Myocyte (in vitro differentiated cells): ENCODE measurements at places on chromosomes 4 and X.
A peak's percentile ranks its signal among the peaks of the same experiment; 100 is the strongest.

DNA sequence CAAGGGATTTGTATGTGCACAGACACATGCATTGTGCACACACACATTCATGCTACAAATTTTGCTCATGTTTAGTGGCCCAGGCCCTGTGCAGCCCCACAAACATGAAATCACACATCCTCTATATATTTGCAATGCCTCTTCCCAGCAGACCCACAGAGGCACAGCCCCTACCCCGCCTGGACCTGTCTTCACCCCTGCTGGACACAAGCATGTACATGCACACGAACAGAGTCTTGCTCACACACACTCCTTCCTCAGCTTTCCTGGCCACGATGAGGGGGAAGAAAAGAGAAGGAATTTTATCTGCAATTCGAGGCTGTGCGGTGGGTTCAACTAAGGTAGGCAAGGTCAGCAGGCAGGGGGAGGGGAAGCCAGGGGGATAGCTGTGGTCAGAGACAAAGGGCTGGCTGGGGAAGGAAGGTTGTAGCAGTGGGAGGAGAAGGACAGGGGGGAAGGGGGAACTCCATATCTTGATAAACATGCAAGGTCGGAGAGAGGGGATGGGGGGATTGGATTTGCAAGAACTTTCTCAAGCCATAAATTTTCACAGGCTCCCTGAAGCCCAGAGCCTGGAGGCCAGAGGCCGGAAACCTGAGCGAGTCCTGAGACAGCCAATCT lies 156.4 kb downstream of the EFNB1 start:
- DNase-seq: no peak

GRCh38 chr4:189597341-189597740 lies 343.3 kb upstream of the FRG1 start:
- DNase-seq: no peak

DNA sequence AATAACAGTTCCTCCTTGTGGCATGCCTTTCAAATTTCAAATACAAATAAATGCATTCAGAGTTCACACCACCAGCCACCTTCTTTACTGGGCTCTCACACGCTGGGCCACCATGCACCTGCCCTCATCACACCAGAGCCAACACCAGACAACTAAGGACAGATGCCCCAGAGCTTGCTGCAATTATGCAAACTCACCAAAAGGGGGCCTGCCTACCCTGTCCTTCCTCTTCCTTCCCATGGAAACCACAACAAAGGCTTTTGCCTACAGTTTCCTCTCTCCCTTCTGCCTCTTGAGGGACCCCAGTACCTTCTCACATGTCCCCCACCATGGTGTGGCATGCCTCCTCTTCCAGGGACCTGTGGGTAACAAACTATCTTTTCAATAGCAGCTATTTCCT lies 1333.9 kb upstream of the TENM3 start:
- no peak for DNase-seq

DNA sequence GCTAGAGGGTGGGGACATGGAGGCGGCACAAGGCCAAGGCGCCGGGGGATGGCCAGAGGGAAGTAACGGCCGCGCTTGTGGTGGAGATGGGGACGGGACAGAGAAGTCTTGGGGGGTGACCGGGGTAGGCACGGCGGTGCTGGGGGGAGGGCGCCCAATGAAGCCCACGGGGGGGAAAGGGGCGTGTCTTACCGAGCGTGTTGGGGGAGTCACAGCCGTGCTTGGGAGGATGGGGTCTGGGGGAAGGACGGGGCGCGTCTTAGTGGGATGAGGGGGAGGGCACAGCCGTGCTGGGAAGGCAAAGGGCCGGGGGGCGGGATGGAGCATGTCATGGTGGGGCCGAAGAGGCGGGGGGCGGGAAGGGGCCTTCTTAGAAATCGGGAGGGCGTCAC lies 952 bp downstream of the ARSD start:
- DNase-seq: peak; percentile 30

- DNase-seq: no peak
Measured at GRCh38 chrX:132665676-132666075, 176.8 kb upstream of the MBNL3 start.

DNA sequence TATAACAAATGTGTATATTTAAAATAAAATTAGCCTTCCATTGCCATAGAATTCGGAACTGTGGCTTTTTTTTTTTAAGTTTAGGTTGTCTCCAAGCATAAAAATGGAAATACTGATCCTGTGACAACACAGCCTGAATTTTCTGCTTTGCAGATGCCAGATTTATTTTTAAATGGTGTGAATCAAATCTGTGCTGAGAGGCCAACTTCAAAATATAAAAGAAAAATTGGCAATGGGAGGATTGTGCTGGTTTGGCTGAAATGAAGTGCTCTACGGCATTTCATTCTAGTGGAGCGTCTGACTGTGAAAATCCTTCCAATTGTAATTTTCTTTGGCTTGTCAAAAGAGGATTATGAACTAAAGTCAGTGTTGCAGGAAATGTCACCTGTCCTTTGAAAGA lies 580.3 kb upstream of the ZFP42 start:
- peak; percentile 37 for DNase-seq

DNA sequence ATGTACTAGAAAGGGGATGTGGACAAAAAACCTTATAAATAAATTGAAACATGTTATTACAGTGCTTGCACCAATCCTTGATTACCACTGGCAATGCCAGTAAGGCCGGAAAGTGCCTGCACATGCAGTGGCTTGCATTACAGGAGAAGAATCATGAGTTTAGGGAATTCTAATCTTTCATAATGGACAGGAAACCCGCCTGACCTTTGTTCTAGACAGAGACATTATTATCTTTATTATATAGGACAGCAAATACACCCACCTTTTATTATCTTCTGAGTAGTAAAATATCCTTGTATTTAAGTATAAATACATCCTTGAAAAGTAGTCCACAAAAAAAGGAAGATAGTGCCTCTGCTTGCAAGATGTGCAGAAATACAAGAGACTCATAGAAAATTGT lies 379.9 kb upstream of the LCORL start:
- no peak for DNase-seq

DNA sequence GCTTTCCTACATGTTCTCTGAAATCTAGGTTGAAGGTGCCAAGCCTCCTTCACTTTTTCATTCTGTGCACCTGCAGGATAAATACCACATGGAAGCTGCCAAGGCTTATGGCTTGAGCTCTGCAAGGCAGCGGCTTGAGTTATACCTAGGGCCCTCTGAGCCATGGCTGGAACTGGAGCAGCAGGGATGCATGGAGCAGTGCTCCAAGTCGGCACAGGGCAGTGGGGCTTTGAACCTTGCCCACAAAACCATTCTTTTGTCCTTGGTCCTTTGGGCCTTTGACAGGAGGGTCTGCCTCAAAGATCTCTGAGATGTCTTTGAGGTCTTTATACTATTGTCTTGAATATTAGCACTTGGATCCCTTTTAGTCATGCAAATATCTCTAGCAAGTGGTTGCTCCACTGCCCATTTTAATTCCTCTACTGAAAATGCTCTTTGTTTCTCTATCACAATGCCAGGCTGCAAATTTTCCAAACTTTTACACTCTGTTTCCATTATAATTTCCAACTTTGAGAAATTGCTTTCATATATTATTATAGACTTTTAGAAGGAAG lies 536.2 kb upstream of the KLHL4 start:
- no peak for DNase-seq

DNA sequence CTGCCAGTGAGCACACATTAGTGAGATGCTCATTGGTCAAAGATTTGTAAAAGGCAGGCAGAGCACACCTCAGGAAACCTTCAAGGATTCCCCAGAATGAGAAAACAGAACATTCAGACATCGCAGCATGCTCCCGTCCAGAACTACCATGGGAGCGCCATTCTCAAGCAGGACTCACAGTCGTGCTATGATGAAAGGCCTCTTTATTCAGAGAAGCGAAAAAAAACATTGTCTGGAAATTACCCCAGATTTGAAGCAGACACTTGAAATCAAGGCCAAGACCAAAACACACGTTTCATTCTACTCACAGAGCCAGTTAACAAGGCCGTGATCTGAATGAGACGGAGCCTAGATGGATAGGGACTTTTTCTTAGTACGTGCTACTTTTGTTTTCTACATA lies 961.8 kb upstream of the TENM3 start:
- no peak for DNase-seq

GRCh38 chr4:157808796-157809383 lies 363.9 kb downstream of the GASK1B start:
- DNase-seq: no peak

DNA sequence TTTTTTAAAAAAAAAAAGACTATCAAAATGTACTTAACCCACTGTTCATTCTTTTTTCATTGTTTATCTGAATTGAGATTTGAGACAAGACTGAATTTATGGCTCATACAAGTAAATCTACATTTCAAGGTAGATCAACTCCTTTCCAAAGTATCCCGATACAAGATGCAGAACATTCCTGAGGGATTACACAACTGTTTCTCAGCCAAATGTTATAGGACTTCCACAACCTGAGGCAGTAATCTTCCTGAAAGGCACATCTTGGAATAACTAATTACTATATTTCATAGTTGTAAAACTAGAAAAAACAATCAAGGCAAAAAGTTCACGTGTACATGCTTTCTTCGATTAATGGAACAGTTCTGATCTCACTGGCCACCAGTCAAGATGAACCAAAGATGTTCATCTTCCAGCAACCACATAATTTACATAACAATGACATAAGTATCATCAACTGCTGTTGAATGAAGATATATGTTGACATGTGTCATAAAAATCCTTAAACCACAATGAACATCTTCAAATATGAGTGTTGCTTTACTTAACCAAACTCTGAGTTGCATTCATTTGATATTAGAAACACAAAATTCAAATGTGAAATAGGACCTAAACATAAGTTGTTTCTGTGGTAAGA lies 225.2 kb upstream of the DKK2 start:
- DNase-seq: no peak

DNA sequence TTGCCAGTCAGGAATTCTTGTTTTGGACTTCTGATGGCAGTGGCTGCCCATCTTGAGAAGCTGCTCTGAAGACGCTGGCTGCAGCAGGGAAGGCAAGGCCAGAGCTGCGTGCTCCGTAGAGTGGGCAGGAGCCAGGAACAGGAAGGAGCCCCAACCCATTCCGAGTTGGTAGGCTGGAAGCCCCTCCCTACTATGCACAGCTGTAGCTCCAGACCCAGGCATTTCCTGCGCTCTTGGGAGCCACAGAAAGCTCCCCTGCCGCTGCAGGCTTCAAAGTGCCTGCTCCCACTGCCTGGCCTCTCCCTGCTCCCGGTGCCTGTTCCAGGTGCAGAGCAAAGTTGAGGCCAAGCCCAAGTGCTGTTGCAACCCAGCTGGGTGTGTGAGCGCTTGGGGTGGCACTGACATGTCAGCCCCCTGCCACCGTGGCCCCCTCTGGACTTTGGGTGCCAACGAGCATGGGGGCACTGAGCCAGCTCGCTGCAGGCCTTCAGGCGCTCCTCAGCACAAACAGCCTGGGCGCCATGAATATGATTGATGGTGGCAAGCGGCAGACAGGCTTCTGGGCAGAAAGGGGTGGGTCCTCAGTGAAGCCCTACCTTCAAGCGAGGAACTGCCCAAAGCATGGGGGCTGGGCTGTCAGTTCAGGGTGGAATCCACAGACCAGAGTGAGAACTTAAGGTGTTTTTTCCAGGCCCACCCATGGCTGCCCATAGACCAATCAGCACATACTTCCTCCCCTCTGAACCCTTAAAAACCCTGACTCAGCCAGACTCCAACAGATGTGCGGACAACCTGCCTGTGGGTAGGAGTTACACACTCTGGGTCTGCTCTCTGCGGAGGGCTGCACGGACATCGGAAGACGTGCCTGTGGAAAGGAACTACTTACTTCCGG lies 677.2 kb upstream of the INTU start:
- no peak for DNase-seq

DNA sequence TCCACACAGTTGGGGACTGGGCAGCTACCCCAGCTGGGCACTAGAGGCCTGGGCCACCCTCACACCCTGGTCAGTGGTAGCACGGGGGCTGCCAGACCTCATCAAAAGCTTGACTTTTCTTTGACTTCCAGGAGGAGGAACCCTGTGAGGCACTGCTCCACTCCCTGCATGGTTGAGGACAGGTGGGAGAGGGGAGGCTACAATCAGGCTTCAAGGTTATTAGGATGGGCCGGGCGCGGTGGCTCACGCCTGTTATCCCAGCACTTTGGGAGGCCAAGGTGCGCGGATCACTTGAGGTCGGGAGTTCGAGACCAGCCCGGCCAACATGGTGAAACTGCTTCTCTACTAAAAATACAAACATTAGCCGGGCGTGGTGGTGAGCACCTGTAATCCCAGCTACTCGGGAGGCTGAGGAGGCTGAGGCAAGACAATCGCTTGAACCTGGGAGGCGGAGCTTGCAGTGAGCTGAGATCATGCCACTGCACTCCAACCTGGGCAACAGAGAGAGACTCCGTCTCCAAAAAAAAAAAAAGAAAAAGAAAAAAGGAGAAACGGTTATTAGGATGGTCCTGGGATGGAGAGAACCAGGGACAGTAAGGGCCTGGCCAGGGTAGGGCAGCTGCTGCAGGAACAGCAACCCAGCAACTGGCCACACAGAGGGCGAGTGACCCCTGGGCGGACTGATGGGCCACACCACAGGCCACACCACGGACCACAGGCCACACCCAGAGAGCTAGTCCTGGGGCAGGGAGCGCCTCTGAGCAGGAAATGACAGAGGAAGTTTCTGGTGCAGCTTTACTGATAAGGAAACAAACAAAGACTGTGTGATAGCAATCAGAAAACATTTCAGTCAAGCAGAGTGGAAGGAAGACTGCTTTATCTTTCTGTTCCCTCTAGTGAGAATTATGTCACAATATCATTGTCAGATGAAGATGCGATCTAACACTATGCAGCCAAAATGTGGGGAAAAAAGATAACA lies 20.5 kb upstream of the OPN1LW start:
- peak; percentile 75 for DNase-seq

GRCh38 chr4:96974295-96974694 lies 1134.4 kb downstream of the PDHA2 start:
- DNase-seq: no peak

DNA sequence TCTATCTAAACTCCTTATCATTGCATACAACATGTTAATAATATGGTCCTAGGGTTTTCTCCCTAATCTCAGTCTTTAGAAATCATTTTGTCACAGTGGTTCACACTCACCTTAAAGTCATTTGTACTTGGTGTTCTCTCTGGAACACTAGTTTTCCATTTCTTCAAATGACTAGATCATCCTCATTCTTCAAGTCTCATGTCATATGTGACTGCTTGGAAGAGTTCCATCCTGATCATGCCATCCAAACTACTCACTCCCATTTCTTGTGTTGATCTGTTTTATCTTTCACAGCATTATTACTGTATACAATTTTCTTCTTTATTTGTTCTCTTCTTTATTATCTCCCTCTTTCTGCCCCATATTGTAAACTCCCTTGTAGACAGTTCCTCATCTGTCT lies 66.5 kb downstream of the HTR2C start:
- no peak for DNase-seq
